NK-92 treated with Interleukin-12 subunit alpha and Interleukin-12 subunit beta, amount 100 ng/mL, for 24 hours (cell line): ENCODE measurements at places on chromosomes 6 and 20.

DNA sequence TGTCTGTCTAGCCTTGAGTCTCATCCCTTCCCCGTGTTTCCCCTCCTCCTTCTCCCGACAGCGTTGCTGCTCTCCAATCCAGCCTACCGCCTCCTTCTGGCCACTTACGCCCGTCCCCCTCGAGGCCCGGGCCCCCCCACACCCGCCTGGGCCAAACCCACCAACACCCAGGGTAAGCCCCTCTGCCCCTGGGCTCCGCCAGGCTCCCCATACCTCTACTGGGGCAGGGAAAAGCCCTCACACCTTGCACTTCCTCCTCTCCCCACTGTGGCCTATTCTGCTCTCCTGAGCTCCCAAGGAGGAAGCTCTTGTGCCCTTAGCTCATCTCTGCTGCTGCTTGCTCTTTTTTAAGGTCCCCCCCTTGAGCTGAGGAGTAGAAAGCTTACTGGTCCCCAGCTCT is 11.0 kb downstream of the DDR1 start:
- DNase-seq, result no peak

DNA sequence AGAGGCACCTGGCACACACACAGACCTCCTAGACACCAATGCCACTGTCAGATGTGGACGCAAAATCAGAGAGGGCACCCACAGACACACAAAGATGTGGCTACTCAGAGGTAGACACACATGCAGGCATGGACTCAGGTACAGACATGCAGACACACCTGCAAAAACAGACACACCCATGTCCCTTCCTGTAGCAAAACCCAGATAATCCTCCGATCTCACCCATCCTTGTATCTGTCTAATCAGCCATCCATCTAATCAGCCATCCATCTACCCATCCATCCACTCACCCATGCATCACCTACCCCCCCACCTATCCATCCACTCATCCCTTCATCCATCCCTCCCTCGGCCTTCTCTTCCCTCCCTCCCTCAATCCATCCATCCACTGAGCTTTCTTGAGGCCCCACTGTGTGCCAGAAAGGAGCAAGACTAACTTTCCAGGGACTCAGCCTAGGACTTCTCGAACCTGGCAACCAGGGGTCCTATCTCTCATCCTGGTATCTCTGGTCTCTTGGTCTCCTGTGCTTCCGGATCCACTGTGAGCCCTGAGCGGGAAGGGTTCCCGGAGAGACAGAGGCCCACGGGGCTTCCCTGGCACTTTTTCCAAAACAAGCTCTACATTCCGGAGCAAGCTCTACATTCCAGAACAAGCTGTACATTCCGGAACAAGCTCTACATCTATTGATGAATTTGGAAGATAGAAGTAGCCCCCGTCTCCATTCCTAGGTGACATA is 1.1 kb upstream of the TGM2 start:
- DNase-seq, result no peak

- DNase-seq, result no peak
Observed at GRCh38 chr6:41111017-41111416, 38.2 kb downstream of the NFYA start.

DNA sequence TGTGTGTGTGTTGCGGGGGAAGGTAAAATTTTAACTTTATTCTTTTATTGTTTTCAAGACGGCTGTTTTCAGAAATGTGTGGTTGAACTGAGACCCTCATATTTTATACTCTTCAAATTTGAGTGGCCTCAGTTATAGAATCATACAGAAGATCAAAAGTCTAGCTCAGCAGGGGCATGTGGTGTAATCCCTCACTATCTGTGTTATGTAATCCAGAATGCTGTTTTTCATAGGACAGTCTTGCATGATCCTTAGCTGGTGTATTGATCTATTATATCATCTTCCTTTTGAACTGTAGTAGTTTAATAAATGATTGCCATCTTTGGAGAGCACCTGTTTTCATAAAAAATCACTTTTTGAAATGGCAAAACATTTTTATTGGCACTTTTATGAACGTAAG is 1.4 kb downstream of the PLCB4 start:
- DNase-seq, result no peak
